NCI-H2029 treated with DMSO at 0.1 percent for 48 hours (cell line): ENCODE measurements at places on chromosomes 11 and 22.

DNA sequence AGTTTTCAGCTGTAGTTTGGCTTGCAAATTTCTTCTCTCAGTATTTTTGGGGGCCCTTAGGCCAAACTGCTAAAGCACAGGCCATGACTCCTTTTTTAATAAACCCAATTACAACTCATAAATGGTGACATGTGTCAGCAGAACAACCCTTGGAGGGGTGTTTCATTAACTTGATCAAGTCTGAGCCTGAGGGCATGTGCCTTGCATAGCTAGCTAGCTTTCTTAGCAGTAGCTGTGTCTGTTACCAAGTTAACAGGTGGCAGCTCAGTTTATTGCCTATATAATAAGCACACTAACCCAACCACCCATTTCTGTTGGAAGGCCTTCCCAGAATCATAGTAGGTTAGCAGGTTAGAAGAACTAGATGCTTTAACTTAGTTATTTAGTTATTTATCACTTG lies 950.3 kb upstream of the CCDC90B start:
- DNase-seq = no peak

DNA sequence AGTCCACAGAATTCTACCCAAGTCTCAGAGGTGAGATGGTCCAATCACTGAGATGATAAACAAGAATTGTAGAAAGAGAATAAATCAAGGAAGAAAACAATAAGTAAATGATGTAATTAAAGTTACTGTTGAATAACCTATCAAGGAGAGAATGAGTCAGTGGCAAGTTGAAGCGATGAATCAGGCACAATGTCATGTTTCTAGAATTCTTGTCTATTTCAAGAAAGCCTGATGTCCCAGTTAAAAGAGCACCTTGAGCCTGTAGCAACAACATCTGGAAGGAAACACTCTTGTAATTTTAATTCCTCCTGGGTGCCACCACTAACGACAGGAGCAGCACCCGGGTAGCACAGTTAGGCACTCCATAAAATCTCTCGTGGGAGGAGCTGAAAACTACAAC lies 67.9 kb upstream of the SLC35C1 start:
- DNase-seq = no peak

- no peak for DNase-seq
Measured at GRCh38 chr11:101446238-101446637, 137.6 kb downstream of the TRPC6 start.

DNA sequence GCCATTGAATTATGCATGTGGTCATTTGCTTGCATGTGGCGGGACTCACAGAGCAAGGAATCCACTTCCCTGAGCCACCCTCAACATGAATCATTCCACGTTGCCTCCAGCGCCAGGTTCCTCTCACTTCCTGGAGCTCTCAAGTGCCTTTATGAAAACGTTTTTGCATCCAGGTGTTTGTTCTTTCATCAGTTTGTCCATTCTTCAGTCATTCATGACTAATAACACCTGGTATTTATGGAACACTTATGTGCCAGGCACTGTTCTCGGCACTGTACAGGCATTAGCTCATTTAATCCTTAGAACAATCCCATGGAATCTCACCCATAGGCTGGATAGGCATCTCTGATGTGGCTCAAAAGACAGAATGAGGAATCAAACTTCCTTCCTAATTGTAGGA lies 256.1 kb upstream of the SYN3 start:
- no peak for DNase-seq

GRCh38 chr22:39662686-39663052 lies 92.1 kb downstream of the CACNA1I start:
- no peak for DNase-seq

DNA sequence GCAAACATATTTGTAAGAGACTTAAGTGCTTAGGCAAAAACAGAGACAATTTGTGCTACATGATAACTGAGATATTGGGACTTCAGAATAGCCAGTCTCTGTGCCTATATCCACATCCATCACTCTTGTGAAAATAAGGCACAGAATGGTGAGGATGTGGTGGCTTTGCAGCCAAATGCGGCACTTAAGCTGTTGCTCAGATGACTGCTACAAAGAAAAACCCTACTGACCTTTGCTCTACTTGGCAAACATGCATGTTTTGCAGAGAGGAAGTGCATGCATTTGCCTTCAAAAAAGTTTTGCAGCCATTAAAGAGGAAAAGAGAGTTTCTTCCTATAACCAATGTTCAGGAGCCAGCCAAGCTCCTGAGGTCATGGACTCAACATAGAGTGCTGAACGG lies 675.0 kb upstream of the KIRREL3 start:
- DNase-seq = no peak

DNA sequence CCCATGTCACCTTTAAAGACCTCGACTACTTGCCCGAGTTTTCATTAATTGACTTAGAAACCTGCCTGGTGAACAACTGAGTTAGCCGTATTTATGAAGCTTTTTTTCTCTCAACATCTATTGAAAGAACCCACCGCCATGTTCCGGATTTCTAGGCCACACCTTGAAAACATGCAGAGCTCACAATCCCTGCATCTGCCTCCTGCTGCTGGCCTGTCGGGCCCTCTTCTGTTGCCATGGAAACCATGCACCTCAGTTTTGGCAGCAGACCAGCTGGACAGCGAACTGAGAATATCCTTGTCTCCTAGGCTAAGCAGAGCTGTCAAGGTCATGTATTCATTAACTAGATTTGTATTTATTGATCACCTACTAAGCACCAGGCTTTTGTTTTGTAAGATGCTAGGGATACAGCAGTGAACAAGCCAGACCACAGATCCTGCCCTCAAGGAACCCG lies 4.3 kb upstream of the PATZ1 start:
- DNase-seq = peak; percentile 64

DNA sequence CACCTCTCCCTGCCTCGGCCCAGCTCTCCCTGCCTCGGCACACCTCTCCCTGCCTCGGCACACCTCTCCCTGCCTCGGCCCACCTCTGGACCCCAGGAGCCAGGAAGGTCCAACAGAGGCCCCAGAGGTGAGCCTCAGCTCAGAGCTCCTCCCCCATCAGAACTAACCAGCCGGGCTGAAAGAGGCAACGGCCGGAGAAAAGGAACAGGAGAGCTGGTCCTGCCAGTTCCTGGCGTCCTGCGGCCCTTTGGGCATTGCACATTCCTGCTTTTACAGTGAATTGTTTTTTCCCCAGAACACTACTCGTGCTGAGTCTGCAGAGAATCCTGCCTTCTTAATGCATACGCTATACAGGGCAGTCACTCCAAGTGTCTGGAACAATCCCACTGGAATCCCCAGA lies 45.8 kb downstream of the LMO1 start:
- DNase-seq = no peak

DNA sequence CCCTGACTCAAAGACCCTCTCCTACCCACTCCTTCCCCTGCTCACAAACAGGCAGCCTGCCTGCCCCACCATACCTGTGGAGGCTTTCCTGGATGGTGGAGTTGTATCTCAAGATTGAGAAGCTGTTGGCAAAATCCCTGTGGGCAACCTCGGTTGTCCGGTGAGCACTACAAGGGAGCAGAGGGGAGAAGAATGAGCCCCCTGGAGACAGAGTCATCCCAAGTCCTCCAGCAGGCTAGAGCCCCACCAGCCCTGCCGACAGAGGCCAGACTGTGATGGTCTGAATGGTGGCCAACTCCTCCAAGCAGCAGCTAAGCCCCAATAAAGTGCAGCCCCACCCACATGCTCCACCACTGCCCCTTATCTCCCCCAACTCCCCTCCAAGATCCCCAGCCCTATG lies 17.5 kb downstream of the TMPRSS13 start:
- DNase-seq = no peak

- DNase-seq = no peak
Measured at GRCh38 chr11:118341815-118342489, 553 bp downstream of the CD3D start.

- no peak for DNase-seq
Measured at GRCh38 chr11:1281974-1282365, 27.5 kb downstream of the TOLLIP start.

- DNase-seq = no peak
Measured at GRCh38 chr22:46027211-46028105, 50.5 kb upstream of the WNT7B start.

DNA sequence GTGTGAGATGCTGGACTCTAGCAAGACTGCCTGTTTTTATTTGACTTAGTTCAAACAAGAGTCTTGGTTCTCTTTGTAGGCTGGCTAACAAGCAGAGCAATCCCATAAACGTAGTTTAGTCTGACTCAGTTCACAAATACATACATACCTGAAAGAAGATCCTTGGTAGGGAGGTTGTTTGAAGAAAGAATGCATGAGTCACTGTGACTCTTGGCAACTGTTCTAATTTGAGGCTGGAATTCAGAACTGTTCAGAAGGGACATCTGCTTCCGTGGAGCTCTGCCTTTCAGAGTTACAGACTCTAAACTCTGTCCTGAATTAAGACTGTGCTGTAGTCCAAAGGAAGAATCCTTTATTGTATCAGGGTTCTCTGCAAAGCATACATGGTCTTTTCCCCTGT lies 32.2 kb downstream of the C2CD3 start:
- DNase-seq = no peak

DNA sequence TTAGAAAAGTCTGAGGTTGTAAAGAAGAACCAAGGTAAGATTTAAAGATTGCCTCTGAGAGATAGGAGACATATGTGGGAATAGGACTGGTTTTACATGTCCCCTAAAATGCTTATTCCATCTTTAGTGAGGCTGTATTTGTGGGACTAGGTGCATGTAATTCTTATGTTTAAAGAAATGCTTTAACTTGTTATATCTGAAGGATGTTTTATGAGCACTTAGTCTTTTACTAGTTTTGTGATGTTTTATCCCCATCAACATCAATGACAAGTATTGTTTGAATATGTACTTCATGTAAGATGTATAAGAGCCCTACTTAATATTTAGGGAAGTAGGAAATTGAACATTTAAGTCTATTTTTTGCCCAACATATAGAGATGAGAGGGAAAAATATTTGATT lies 24.7 kb downstream of the GRAMD1B start:
- no peak for DNase-seq

GRCh38 chr11:119266063-119266462 lies 50.9 kb downstream of the MCAM start:
- no peak for DNase-seq

DNA sequence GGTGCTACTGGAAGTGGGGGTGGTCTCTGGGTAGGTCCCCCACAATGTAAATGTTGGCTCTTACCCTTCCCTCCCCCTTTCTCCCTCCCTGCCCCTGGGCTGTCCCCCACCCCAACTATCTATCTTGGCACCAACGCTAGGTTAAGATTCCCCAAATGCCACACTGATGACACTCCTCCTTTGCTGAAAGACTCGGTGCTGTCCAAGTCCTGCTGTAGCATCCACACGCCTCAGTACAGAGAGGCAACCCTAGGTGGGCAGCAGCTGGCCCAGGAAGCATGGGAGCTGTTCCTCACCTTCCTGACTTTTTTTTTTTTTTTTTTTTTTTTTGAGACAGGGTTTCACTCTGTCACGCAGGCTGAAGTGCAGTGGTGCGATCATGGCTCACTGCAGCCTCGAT lies 3.4 kb upstream of the KCTD17 start:
- no peak for DNase-seq

DNA sequence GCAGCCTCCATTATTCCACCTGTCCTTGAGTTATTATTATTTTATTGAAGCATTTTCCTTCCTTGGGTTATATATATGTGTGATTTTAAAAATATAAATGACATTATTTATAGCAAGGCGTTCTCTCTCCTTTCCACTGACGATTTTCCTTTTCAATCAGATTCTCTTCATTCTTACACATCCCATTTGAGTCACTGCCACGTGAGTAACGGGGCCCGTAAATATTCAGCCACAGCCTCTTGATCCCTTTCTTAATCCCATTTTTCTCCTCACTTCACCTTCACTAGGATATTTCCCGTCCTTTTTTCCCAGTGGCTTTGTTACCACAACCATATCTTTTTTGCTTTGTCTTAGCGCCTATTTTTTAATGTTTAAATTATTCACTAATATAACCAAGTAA lies 396.2 kb downstream of the NTM start:
- DNase-seq = no peak

GRCh38 chr11:116397602-116398084 lies 375.1 kb downstream of the BUD13 start:
- no peak for DNase-seq

GRCh38 chr11:17421781-17422180 lies 33.3 kb upstream of the KCNJ11 start:
- no peak for DNase-seq

- no peak for DNase-seq
Measured at GRCh38 chr22:44566911-44567310, 68.9 kb upstream of the RTL6 start.

GRCh38 chr11:79637219-79637618 lies 196.4 kb upstream of the TENM4 start:
- no peak for DNase-seq

DNA sequence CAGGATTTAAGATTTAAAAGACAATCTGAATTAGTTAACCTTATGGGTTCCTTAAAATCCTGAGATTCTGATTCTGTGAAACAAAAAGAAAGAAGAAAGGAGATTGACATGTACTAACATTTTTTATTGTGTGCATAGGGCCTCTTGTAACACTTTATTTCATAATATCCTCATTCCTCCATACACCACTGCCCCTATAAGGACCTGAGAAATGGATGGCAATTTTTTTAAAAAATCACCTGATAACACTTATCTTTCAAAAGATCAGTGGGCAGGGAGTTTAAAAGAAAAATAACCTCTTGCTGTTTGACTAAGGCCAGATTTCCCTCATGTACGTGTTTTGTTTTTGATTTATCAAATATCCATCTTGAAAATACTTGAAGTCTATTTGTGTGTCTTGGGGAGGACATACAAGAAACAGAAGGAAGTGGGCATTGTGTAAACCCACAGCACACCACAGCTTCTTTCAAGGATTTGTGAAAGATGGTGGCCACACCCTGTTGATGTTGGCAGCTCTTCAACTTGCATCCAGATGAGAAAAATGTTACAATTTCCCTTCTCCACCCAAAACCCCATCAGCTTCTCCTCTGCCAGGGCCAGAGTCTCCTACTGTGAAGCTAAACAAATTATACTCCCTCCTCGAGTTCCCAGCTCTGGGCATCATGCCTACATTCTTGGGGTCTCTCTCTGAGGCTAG lies 35.0 kb upstream of the MPEG1 start:
- DNase-seq = no peak

GRCh38 chr11:34356913-34357700 lies 703 bp downstream of the ABTB2 start:
- DNase-seq = no peak

GRCh38 chr11:119446871-119447663 lies 24.1 kb upstream of the THY1 start:
- DNase-seq = no peak

- no peak for DNase-seq
Measured at GRCh38 chr11:69382131-69383128, 88.5 kb downstream of the MYEOV start.

- no peak for DNase-seq
Measured at GRCh38 chr22:20992056-20992442, 9.9 kb downstream of the THAP7 start.

- no peak for DNase-seq
Measured at GRCh38 chr11:92380882-92381281, 156.3 kb downstream of the FAT3 start.

DNA sequence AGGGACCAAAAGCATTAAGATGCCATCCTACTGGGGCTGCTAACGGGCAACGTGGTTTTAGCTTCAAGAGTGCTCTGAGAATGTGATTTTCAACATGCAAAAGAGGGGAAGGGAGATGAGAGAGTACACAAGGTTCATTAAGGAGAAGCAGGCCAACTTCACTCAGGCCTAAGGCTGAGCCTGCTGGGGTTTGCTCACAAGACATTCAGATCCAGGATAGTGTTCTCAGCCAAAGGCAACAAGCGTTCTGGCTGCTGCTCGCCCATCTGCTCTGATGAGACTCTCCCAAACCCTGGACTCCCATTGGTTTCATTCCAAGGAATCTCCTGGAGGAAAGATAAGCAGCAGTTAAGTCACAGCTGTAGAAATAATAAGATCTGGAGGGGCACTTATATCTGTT lies 23.6 kb upstream of the UPB1 start:
- DNase-seq = no peak

GRCh38 chr22:39962071-39962470 lies 1.9 kb downstream of the TMA7B start:
- no peak for DNase-seq
